CD4-positive, alpha-beta T cell treated with Interleukin-15 for 1 hour (primary cell): ENCODE measurements at places on chromosomes 11 and 22.

DNA sequence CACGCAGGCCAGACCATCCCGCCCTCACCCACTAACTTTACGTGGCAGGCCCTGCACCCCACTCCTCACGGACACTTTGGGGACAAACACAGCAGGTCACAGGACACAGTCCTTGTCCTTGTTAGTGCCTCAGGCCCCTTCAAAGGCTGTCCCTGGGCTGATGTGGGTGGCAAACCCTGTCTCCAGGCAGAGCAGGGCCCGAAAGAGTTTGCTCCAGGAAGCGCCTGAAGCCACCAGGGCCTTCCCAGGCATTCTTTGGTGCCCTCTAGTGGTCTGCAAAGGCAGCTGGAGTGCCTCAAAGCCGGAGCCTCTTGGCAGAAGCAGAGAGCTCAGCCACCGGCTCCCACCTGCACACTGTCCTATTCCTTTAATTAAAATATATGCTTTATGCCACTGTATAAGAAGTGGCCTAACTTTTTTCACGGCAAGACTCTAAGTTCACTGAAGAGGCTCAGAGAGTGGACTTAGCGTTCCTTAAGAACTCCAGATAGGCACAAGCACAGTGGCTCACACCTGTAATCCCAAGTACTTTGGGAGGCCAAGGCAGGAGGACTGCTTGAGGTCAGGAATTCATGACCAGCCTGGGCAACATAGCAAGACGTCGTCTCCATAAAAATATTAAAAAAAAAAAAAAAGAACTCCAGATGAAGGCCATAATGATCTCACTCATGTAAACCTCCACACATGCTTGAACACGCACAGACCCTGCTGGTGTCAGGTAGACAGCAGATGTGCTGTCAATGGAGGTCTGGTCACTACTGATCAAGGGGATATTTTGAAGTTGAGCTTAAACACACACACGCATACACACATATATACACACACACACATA lies 11.1 kb downstream of the TXN2 start:
- DNase-seq = peak; percentile 88

DNA sequence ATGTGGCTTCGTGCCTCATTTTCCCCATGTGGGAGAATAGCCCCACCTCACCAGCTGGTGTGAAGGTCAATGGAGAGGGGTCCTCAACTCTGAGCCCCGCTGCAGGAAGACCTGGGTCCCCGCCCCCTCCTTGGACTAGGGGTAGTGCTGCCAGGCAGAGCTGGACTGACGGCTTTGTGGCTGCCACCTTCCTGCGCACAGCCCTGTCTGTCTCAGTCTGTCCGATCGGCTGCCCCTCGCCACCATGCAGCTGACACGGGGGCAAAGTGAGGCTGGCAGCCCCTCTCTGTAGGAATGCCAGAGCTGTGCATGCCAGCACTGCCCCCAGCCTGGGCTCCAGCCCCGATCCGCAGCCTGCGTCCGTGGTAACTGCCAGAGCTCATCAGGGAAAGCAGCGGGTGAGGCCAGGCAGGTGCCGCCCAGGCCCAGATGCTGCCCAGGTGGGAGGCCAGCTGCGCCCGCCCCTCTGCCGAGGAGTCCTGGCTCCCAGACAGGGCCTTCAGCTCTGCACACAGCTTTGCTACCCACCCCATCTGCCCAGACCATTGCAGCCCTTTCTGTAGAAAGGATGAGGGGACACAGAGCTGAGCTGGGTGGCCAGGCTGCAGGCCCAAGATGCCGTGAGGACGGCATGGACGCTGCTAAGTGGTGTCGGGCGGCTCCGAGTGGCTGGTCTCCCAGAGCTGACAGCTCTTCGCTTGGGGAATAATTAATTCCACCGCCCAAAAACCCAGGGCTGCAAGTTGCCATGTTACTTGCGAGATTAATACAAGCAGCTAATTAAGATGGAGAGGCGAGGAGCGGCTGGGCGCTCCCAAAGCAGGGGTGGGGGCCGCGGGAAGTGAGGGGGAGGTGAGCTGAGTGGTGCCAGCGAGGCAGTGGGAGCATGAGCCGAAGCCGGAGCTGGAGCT lies 19.5 kb upstream of the FLRT1 start:
- DNase-seq = no peak

GRCh38 chr11:78870655-78871054 lies 296.0 kb upstream of the NARS2 start:
- no peak for DNase-seq

- no peak for DNase-seq
Measured at GRCh38 chr22:38782402-38783094, 11.4 kb downstream of the DNAL4 start.

DNA sequence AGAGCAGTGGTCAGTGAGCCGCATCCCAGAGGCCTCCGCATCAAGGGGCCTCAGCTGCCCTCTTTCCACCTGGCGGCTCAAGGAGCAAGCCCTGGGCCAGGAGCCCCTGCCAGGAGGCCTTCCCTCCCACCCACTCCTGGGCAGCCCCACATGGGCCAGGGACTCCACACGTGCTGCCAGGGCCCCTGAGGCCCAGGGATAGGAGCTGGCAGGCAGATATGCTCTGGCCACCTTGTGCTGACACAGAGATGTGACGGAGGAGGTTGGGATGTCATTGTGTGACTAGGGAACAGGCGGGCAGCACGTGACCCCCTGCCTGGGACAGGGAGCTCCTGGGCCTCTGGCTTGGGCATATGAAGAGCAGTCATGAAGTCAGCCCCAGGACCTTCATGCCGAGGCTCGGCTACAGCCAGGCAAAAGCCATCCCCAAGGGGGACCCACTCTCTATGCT lies 77.9 kb downstream of the PIWIL3 start:
- DNase-seq = no peak

GRCh38 chr11:77042111-77042726 lies 8.0 kb downstream of the B3GNT6 start:
- DNase-seq = no peak

- no peak for DNase-seq
Measured at GRCh38 chr11:117466966-117467365, 139.3 kb downstream of the CEP164 start.

DNA sequence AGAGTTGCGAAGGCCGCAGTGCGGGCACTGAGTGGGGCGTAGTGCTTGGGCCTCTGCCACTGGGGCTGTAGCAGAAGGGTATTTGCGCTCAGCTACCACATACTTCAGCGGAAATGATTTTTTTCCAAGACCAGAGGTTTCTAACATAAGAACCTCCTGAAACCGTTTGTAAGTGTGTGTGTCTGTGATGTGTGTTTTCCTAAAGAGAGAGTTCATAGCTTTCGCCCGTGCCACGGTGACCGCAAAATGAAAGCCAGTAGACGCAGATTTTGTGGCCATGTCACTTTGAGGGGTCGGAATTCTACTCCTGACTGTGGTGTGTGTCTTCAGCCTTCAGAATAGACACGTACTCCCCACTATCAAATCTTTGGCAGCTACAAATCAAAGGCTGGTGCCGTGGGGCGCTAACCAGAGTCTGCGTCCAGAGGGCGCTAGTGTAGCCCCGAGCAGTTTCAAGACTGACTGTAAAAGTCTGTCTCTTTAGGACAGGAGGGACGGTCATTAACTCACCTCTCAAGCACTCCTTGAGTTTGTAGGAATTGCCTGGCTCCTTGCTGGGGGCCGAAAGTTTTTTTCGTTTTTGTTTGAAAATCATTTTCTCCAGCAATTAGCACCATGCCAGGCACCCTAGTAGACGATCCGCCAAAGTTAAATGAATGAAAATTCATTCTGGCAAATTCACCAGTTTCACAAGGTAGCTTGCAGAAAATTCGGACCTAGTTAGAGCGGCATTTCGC lies 2.5 kb upstream of the CALCA start:
- DNase-seq = peak; percentile 32

GRCh38 chr22:22060200-22061084 lies 77.9 kb upstream of the TOP3B start:
- peak; percentile 49 for DNase-seq

GRCh38 chr22:34333285-34333684 lies 413.0 kb upstream of the LARGE1 start:
- DNase-seq = no peak

GRCh38 chr11:47148903-47149531 lies 27.7 kb downstream of the ARFGAP2 start:
- DNase-seq = no peak

GRCh38 chr22:28934026-28934425 lies 50.7 kb downstream of the ZNRF3 start:
- no peak for DNase-seq

DNA sequence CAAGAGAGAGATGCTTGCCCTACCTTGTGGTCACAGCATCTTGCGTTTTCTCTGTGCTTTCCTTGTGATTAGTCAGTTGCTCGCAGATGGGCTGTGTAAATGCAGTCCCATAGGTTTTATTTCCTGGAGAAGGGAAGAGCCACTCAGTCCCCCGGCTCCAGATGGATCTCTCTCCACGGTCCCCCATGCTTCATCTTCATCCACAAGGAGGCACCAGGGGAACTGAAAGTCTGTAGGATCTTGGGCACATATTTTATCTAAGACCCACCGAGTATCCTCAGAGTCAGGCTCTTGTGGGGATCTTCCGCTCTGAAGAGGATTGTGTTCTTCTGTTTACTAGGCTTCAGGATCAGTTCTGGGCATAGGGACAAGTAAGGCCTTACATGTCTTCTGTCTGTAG lies 66.8 kb upstream of the E2F8 start:
- DNase-seq = no peak

GRCh38 chr22:20218987-20219386 lies 49.1 kb downstream of the RTN4R start:
- DNase-seq = no peak

DNA sequence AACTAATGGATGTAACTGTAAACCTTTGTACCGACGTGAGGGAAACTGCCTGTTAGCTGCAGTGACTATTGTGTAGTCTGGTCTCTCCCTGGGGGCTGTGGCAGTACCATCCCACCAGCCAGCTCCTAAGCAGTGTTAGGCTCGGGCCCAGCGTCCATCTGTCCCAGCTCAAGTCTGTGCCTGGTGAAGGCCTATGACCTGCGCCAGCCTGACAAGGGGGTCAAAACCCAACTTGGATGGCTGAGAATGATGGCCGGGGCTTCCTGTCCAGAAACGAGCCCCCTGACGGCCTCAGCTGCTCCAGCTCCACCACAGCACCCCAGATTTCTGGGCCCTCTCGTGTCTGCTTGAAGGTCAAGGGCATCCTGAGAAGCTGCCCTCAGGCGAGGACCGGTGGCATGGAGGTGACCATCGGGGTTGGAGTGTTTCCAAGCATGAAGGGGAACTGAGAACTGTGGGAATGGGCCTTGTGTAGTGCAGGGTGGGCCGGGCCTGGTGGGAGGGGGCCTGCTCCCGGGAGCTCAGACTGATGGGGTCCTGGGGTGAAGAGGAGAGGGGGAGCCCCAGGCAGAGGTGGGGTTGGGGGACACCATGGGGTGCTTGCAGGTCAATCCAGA lies 14.3 kb upstream of the SPI1 start:
- no peak for DNase-seq

DNA sequence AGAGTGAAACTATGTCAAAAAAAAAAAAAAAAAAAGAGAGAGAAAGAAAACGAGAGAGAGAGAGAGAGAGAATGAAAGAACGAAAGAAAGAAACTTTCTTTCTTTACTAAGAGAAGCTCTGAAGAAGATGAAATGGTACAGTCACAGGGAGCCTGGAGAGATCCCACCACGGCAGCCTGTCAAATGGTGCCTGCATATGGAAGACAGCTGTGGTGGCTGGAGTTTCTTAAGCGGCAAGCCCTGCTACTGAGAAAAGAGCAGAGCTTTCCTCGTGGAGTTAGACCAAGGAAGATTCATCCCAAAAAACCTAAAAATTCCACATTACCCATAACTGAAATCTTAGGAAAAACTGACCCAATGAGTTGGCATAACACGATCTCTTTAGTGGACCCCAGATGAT lies 66.7 kb downstream of the MICAL3 start:
- no peak for DNase-seq

DNA sequence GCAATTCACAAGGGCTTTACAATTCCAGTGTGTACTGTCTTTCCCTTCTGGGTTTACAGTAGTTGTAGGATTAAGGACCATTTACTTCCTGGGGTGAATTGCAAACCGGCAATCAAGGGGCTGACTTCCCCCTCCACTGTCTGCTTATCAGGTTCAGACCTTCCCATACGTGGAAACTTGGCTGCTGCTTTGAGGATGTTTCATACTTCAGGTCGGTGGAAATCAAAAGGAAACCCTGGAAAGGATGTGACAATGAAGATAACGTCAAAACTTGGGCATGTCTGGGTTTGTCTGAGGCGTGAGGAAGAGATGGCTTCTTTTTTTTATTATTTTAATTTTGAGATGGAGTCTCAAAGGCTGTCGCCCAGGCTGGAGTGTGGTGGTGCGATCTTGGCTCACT lies 2.1 kb upstream of the RTCB start:
- DNase-seq = no peak

DNA sequence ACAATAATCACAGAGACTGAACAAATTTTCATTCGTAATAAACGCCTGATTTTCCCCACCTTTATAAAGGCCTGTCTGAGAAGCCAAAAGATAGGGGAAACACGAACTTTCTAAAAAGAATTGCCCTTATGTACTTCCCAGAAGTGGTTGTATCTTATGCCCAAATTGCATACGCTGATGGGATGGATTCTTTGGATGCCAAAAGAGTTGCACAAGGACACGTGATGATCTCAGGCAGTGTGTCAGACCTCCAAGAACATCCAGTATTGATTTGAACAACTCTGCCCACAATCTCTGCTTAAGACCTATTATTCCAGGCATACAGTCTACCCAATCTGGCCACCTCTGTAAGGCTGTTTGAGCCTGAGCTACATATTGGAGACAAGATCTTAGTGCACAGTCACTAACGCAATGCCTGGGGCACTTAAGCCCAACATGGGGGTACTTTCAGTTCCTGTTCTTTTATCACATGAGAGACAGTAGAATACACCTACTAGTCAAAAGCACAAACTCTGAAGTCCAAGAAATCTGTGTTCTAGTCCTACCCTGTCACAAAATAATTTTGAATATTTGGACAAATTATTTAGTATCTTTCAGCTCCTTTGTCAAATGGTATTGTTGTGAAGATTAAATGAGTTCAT lies 38.9 kb downstream of the OR10A6 start:
- no peak for DNase-seq

GRCh38 chr22:38925571-38926041 lies 31.8 kb upstream of the APOBEC3A start:
- DNase-seq = no peak

- no peak for DNase-seq
Measured at GRCh38 chr22:46055181-46055875, 78.4 kb upstream of the WNT7B start.

GRCh38 chr11:8775332-8775731 lies 92.7 kb downstream of the RPL27A start:
- DNase-seq = no peak

DNA sequence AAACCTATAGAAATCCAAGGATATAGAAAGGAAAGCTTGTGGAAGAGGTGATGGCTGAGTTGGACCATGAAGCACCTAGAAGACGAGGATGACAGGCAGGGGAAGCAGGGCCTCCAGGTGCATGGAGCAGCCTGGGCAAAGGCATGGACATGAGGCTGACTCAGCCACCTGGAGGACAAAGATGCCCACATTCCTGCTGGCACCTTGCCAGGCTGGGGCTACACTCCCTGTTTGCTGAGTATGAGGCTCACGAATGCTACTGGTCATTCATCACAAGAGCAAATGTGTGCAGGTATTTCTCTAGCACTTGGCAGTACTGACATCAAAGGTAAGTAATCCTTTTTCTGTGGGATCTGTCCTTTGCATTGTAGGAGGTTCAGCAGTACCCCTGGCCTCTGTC lies 7.1 kb upstream of the SCGB2A1 start:
- no peak for DNase-seq
